ENCODE measurements at places on chromosomes 12 and 14. TPM values are rescaled to one million over a fixed set of nuclear protein-coding genes. Genes with fewer than 3 reads are reported as not detected.

Gene TAS2R20
- 1.3 TPM for polyA plus RNA-seq

- no peak for DNase-seq
These were observed 385.6 kb downstream of the ZFP36L1 start for GRCh38 chr14:68407285-68407684.

DNA sequence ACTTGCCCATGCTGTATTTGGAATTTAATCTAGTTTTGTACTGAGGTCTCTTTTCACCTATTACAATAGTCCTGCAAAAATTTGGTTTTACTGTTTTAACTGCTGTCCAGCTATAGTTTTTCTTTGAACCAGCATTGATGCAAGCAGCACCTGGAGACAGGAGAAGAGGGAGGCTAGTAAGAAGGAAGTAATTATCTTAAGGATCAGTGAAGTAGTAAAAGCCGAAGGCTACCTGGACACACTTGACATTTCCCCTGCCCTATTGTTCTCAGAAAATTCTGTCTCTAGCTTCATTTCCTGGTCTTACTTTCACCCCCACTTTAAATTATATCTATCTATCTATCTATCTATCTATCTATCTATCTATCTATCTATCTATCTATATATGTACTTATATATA lies 43.5 kb upstream of the LRIG3 start:
- DNase-seq, result no peak

DNA sequence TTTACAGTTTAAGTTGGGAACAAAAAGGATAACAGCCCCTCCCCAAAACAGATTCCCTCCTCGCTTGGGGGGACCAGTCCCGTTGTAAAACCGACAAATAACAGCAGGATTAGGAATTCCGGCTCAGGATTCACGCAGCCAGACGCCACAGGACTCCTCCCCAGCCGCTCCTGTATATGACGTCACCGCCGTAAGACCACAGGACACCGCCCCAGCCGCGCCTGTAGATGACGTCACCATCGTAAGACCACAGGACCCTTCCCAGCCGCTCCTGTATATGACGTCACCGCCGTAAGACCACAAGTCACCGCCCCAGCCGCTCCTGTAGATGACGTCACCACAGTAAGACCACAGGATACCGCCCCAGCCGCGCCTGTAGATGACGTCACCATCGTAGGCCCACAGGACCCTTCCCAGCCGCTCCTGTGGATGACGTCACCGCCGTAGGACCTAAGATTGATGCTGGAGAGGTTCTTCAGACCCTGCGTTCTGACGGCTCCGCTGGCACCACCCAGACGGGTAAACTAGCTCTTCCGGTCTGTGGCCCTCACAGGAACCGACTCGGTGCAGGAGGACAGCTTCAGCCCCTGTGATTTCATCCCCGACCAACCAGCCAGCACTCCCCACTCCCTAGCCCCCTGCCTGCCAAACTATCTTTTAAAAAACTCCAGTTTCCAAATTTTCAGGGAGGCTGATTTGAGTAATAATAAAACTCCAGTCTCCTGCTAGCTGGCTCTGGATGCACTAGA lies 43.9 kb upstream of the FBRSL1 start:
- no peak for DNase-seq

GRCh38 chr12:89939522-89940215 lies 231.0 kb upstream of the ATP2B1 start:
- DNase-seq, result no peak

Gene STRAP
- polyA plus RNA-seq, result 107 TPM

Gene CLEC6A
- polyA plus RNA-seq, result not detected

DNA sequence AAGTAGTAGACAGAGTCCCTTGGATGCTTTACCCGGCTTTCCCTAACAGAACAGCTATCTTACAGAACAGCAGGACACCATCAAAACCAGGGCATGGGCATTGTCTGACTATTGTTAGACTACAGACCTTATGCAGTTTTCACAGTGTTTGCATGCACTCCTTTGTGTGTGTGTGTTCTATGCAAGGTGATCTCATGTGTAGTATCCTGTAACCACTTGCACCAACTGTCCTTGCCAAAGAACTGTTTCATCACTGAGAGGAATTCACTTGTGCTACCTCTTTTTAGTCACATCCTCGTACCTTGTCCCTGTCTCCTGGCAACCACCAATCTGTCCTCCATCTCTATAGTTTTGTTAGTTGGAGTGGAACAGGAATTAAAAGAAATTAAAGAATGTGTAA lies 183.6 kb upstream of the PZP start:
- DNase-seq, result no peak

- no peak for DNase-seq
These were observed 121.5 kb downstream of the SLC15A5 start for GRCh38 chr12:16155938-16156337.

DNA sequence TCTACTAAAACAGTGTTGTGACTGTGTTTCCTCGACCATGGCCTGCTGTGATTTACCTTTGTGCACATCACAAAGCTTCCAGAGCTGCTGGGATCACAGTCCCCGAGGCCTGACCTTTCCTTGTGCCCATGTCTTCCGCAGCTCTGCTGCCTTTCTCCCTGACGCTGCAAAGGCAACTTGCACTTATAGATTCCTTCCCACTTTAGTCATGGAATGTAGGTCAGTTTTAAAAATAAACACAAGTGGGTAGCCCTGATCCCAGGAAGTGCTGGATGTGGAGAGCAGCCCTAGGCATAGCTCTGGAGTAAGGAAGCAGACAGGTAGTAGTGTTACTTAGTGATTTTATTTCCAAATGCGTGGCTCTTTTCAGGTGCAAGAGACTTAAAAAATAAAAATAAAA lies 825.7 kb downstream of the AACS start:
- no peak for DNase-seq

Gene OTOGL
- 0.44 TPM for polyA plus RNA-seq

Gene AVPR1A
- 7.6 TPM for polyA plus RNA-seq

DNA sequence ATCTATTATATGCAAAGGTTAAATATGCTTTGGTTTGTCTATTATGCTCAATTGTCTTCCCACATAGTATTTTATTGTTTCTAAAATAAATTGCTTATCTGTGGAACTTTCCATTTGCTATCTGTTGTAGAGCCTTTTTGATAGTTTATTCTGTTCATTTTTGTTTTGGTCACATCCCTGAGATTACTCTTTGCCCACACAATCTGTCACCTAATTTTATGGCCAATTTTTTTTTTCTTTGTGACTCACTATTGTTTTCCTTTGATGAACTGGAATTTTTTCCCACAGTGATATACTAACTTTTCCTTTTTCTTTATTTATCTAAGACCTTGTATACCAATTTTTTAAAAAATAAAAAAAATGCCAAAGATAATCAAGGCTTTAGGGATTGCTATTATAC lies 61.1 kb downstream of the RASSF9 start:
- DNase-seq, result no peak

Gene TAMALIN
- 20.7 TPM for polyA plus RNA-seq

Gene GPR137C
- 2.4 TPM for polyA plus RNA-seq

Gene DEGS2
- 0.63 TPM for polyA plus RNA-seq

Gene AKAP5
- 0.45 TPM for polyA plus RNA-seq

Data from hindlimb muscle (tissue), 1 donor.